ENCODE measurements at places on chromosomes 6 and 20. TPM values are rescaled to one million over a fixed set of nuclear protein-coding genes. Genes with fewer than 3 reads are reported as not detected.

- DNase-seq: no peak
Measured at GRCh38 chr20:53128004-53128403, 155.8 kb downstream of the TSHZ2 start.

DNA sequence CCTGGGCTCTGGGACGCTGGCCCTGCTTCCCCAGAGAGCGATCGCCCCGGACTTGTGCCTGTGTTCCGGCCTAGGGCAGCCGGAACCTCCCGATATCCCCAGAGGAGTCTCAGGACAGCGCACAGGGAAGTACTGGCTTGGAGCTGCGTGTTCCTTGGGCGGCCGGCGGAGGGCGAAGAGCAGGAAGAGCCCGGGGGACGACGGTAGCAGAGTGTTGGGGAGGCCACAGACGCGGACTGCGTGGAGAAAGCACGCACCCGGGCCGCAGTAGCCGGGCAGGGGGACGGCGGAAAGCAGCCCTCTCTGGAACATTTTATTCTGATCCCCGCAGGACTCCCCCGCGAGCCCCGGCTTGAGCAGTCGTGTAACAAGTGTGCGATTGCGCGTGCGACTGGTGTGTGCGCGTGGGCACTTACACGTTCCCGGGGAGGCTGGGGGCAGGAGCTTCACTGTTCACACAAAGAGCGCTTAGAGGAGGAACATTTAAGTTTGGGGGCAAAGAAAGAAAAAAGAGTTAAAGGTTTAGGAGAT is 36.1 kb downstream of the NCR2 start:
- peak; percentile 27 for DNase-seq

GRCh38 chr6:137105375-137105774 is 60.6 kb upstream of the IL20RA start:
- DNase-seq: no peak

DNA sequence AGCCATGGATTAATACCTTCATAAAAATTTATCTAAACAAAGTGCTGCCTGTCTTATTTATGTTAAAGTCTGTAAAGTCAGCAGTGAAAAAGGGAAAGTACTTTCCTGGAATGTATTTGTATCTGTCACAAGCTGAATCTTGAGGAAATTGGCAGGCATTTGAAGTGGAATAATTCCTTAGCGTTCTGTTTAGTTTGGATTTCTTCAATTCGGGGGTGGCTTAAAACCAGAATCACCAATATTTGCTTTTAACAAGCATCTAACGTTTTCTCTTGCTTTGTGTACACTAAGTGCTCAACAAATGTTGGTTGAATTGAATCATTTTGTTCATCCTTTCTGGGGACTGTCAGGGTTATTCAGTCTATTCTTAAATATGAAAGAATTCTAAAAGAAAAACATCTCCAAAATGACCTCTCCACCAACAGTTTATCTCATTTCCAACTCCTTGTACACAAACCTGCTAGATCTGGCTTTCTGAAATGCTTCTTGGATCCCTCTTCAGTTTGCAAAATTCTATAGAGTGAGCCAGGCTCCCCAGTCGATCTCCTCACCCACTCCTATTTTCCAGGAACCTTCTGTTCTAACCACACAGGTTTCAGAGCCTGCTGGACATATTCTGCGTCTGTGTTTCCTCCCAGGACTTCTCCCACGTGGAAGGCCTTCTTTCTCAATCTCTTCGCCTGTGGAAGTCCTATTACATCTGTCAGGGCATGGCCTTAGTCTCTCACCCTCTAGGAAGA is 2.0 kb upstream of the NPEPL1 start:
- DNase-seq: no peak

GRCh38 chr6:120304223-120304622 is 954.7 kb upstream of the MAN1A1 start:
- no peak for DNase-seq

GRCh38 chr6:90136176-90136575 is 160.5 kb downstream of the BACH2 start:
- no peak for DNase-seq

The BTN3A1 gene
- 47.8 TPM for total RNA-seq

Measured in activated naive CD4-positive, alpha-beta T cell treated with anti-CD3 and anti-CD28 coated beads, Interleukin-2, amount 50 U/mL, for 72 hours (primary cell).